Effector memory CD4-positive, alpha-beta T cell (primary cell): ENCODE measurements at places on chromosomes 6 and 20.

DNA sequence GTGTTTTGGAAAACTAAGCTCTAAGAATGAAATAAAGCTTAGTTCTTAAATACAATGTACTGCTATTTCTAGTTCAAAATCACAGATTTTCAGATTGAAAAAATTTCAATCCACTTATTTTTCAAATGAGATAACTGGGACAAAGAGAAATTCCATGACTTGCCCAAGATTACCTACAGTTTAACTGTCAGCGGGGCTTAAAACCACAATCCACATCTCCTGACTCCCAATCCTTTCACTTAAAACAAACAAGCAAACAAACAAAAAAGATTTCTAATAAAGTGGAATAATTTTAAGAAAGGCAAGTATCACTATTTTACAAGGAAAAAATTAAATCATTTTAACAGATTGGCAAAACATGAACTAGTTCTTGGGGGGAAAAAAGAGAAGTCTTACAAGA is 4.2 kb downstream of the PHIP start:
- no peaks in the 10 kb centered on the region for H3K36me3 ChIP-seq
- peaks cover 19% of the 10 kb centered on the region for H3K4me1 ChIP-seq
- no peak overlapping the region for H3K27ac ChIP-seq
- H3K27me3 ChIP-seq, result no peaks in the 10 kb centered on the region
- H3K4me3 ChIP-seq, result no peak overlapping the region

GRCh38 chr20:59154317-59155013 is 9.2 kb upstream of the ZNF831 start:
- H3K4me3 ChIP-seq, result no peak overlapping the region
- no peaks in the 10 kb centered on the region for H3K27me3 ChIP-seq
- peaks cover 72% of the 10 kb centered on the region for H3K4me1 ChIP-seq
- no peaks in the 10 kb centered on the region for H3K36me3 ChIP-seq
- H3K27ac ChIP-seq, result no peak overlapping the region

DNA sequence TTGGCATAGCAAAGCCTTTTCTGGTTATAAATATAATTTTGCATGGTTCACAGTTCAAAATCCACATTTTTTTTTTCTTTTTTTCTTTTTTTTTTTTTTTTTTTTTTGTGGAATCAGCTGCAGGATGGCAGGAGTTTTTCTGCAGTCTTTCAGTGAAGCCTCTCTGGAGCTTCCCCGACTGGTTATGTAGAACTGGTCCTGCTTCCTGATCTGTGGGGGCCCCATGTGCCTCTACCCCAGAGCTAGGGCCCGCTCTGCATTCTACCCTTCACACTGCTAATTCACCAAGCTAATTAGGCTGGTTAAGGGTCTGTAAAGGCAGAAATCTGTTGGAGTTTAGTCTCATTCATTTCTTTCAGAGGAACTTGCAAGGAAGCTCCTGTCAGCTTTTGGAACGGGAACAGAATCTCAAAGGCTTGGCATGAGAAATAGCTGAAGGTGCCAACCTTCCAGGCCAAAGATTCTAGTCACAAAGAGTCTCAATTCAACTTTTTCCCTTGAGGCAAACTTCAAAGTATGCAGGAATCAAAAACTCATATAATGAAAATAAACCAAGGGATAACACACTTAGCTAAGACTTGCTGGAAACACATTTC is 45.5 kb downstream of the HMGN3 start:
- DNase-seq, result no peak
- no peak overlapping the region for H3K27ac ChIP-seq
- no peak overlapping the region for H3K4me3 ChIP-seq
- H3K27me3 ChIP-seq, result no peaks in the 10 kb centered on the region
- no peaks in the 10 kb centered on the region for H3K36me3 ChIP-seq
- no peaks in the 10 kb centered on the region for H3K4me1 ChIP-seq

DNA sequence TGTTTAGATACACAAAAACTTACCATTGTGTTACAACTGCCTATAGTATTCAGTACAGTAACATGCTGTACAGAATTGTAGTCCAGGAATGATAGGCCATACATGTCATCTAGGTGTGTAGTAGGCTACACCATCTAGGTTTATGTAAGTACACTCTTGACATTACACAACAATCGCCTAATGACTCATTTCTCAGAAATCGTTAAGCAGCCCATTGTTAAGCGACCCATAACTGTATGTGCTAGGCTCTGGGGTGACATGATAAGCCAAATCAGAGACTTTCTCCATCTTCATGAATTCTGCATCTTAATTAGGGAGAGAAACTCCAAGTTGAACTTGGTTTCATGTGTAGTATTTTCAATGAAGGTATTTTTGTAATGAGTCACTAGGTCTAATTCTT is 17.2 kb downstream of the STK35 start:
- H3K36me3 ChIP-seq, result peaks cover 16% of the 10 kb centered on the region
- no peak overlapping the region for H3K27ac ChIP-seq
- DNase-seq, result no peak
- H3K4me1 ChIP-seq, result peaks cover 6% of the 10 kb centered on the region
- no peak overlapping the region for H3K4me3 ChIP-seq

- no peak overlapping the region for H3K27ac ChIP-seq
- no peaks in the 10 kb centered on the region for H3K27me3 ChIP-seq
- no peak overlapping the region for H3K4me3 ChIP-seq
- no peaks in the 10 kb centered on the region for H3K36me3 ChIP-seq
Measured at GRCh38 chr6:118350881-118351430, 197.1 kb upstream of the PLN start.
